Thymus (tissue), 14 donors: ENCODE measurements at places on chromosomes 5 and 9. TPM values are rescaled to one million over a fixed set of nuclear protein-coding genes. Genes with fewer than 3 reads are reported as not detected.

GRCh38 chr5:154779105-154779504 lies 23.9 kb downstream of the LARP1 start:
- no peak for DNase-seq

The EQTN gene
- total RNA-seq = 0.05 TPM

DNA sequence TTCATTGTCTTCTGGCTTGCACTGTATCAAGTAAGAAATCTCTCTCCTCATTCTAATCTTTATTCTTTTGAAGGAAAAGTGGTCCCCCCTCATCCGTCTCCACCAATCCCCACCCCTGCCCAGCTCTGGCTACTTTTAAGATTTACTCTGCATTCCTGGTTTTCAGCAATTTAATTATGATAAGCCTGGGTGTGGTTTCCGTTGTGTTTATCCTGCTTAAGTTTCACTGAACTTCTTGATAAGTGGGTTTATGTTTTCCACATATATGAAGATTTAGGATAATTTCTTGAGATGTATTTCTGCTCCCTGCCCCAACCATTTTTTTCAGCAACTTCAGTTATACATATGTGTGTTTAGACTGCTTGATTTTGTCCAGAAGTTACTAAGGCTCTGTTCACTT lies 46.5 kb downstream of the PTBP3 start:
- DNase-seq = no peak

The NEUROG1 gene
- total RNA-seq = 0.14 TPM

- no peak for DNase-seq
Observed at GRCh38 chr5:132489871-132490483, 596 bp downstream of the IRF1 start.

- DNase-seq = no peak
Observed at GRCh38 chr5:35820735-35821134, 36.0 kb upstream of the IL7R start.

GRCh38 chr9:113205861-113206260 lies 15.2 kb downstream of the FKBP15 start:
- no peak for DNase-seq

GRCh38 chr5:91976451-91976850 lies 593.3 kb upstream of the ARRDC3 start:
- DNase-seq = no peak

GRCh38 chr5:96790961-96791504 lies 16.7 kb downstream of the ERAP1 start:
- no peak for DNase-seq

DNA sequence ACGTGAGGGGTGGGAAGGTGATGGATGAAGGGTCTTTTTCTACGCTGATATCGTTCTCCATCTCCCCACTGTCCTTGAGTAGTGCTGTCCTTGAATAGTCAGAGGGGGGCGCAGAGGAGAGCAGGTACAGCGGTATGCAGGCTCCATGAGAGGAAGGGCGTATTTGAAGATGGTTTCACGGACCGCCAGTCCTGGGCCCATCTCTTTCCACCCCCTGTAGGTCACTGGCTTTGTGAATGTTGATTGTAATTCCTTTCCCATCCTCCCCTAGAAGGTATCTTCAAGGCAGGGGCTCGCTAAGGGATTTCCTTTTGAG lies 40.8 kb upstream of the DAB2IP start:
- DNase-seq = no peak

GRCh38 chr5:38548064-38548759 lies 8.2 kb downstream of the LIFR start:
- DNase-seq = no peak

DNA sequence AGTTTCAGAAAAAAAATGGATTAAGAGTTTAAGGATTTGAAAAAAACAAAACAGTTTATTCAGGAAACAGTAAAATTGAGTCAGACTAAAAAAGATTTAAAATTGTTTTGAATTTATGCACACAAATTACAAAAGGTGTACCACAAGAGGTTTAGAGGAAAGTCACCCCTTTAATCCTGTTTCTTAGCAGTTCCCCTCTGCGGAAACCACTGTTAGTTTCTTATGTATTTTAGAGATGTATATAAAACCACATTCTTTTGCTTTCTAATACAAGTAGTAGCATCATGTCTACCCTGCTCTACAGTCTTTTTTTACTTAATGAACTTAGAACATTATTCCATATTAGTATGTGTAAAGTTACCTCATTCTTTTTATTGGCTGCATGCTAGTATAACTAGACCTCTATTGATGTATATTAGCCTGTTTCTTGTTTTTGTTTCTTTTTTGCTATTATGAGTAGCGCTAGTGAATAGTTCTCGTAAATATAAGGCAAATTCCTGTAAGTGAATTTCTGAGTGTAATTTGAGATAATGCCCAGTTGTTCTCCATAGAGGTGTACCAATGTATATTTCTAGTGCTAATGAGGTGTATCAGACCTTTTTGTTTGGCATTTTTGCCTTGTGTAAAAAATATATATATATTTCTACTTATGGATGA lies 20.0 kb downstream of the GPBP1 start:
- DNase-seq = no peak

DNA sequence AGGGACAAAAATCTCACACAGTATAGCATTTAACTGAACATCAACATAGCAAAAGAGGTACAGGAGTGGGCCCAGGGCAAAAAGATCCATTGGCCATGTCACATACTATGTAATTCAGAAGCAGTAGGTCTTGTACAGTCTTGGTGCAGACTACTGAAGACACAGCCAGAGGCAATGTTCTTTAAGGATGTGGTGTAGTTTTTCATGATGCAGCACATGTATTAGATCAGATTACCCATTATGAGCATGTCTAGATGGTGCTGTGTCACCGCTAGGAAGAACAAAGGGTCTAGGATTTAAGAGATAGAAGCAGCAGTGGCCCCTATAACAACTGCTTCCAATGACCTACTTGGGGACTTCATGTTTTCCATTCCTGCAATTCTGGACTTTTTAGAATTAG lies 610.4 kb upstream of the MEF2C start:
- DNase-seq = no peak

The DRD1 gene
- 0.80 TPM for total RNA-seq

DNA sequence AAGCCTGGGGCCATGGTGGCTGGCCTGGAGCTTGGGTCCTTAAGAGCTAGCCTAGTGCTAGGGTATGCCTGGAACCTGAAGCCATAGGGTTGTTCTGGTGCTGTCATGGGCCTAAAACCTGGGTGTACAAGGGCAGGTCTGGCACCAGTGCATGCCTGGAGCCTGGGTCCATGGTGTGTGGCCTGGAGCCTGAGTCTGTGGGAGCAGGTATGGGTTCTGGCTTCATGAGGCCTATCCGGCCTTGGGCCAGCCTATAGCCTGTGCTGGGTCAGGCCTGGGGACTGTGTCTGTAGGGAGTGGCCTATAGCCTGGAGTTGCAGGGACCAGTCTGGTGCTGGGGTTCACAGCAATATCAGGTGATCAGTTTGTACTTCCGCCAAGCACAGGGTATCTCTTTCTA lies 347.2 kb upstream of the MEF2C start:
- no peak for DNase-seq

DNA sequence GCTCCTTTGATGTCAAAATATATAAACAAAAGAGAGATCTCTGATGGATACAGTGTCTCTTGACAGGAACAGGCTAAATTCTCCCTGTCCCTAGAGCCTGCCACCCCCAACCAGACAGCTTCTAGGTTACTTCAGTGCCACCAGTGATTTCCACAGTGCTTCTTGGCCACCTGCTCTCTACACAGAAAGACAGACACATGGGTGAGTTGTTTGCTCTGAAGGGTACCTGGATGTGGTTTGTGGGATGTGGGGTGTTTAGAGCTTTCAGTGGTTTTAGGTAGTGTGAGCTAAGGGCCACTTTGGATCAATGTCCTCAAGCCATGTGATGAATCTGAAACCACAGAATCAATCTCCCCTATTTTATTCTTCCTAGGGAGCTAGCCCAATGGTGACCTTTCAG lies 125.4 kb downstream of the ANKRD18B start:
- DNase-seq = no peak

- no peak for DNase-seq
Observed at GRCh38 chr5:59174248-59174844, 591.5 kb downstream of the RAB3C start.

DNA sequence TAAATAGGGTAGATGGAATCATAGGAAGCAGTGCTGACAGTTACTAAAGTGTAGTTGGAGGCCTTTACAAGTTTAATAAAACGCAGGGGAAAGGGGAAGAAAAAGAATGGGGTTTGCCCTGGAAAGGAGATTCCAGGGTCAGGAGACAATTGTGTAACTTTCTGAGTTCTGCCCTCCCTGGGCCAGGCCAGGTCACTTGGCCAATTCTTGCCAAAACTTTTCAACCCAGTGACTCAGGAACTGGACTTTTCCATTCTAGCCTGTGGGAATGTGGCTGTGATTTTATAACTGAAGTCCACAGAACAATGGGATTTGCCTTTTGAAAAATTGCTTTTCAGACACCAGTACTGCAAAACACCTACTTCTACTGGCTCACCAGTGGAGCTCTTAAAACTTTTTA lies 289.8 kb upstream of the ANKRD55 start:
- DNase-seq = no peak

DNA sequence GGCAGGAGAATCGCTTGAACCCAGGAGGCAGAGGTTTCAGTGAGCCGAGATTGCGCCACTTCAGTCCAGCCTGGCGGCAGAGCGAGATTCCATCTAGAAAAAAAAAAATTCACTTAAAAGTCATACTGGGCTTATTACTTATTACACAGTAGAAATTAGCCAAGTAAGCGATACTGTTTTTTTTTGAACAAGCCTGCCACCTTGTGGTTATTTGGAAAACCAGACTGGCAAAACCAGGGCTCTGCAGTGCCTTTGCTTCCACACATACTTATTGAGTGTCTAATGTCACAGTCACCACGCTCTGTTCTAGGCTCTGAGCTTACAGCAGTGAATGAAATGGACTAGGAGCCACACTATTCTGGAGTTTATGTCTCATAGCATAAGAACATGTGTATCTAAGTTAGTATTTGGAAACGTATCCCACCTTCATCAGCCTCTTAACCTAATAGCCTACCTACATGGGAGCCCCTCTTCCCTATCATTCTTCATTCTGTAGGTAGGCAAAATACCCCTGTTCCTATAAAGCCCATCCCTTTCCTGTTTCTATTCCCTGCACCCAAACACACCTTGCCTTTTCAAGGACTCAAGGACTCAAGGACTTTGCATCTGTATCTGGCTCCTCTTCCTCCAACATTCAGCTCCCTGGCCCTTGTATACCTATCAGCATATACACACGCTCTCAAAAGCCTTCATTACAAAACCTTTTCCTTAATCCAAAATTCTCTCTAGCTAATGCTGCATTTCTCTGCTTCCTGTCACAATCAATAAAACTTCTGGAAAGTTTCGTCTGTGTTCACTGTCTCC lies 13.9 kb upstream of the BASP1 start:
- DNase-seq = no peak

The FCN2 gene
- 0.52 TPM for total RNA-seq

DNA sequence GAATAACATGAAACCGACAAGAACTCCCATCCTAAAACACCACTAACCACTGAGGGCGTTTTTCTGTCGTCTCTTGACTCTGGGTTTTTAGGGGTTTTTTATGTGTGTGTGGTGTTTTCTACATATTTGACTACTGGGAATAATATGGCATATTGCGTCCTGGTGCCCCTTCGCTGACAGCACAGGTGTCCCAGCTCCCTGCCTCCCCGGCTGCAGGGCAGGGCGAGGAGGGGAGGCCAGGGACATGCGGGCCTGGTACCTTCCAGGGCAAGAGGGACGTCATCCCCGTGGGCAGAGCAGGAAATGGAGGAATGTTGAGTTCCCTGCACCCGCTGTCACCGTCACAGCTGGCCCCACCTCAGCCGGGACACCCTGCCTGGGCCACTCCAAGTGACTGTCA lies 34.8 kb downstream of the VAV2 start:
- DNase-seq = no peak

DNA sequence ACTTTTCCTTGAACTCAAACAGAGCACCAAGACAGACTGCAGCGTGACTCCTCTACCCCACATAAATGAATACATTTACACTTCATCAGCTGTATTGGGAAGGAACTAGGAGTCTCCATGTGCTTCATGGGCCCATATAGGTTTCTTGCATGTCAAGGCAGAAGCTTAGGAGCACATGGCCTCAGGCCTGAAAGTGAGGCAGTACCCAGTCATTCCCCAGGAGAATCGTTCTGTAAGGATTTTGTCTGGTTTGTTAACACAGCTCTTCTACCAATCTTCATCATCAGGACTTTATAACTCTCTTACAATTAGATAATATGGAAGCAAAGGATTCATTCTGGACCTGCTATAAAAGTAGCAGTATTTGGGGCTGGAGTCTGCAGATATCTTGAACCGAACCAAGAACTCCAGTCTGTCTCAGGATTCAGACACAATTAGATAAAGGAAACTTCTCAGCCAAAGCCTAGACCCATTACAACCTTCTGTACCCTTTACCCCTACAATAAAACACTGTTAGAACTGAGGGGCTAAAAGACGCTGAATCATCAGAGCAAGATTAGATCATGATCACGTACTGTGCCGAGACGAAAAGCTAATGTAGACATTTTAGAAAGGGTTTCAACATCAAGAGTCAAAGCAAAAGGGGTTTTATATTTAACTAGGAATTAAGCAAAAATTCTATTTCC lies 385.5 kb upstream of the SLC30A5 start:
- no peak for DNase-seq

- no peak for DNase-seq
Observed at GRCh38 chr5:98504505-98504904, 269.0 kb upstream of the RGMB start.

GRCh38 chr5:173328844-173329490 lies 753 bp upstream of the STC2 start:
- DNase-seq = no peak

The SHOC1 gene
- total RNA-seq = under 0.01 TPM

The ZFP37 gene
- 2.5 TPM for total RNA-seq

The GPR151 gene
- under 0.01 TPM for total RNA-seq

DNA sequence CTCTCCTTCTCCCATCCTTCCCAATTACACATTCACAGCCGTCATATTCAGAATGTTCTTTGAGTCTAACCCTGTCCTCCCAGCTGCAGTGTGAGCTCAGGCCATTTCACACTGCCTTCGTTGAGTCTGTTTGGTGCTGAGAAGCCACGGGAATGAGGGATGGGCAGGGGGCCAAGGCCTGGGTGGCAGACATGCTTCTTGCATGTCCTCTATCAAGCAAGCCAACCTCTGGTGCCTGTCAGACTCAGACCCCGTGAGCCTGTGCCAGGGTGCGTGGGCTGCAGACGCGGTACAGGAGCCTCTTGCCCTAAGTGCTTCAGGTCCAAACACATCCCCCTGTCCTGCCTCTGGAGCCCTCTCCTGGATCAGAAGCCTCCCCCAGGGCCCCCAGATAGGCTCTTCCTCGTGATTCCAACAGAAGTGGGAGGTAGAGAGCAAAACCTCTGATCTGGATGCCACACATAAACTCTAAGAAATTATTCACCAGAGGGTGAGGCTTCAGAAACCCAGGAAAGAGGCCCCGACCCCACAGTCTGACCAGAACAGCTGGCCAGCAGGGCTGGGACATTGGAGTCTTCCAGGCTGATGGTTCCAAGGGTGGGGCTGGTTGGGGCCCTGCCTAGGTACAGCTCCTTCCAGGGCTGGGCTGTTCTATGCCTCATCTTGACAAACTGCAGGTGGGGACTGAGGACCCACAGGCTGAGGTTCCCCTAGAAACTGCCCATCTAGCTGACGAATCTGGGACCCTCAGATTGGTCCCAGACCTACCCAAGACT lies 46.7 kb upstream of the CDKN2AIPNL start:
- DNase-seq = no peak

The PPP3R2 gene
- not detected for total RNA-seq

The C7 gene
- total RNA-seq = 17.2 TPM

- DNase-seq = no peak
Observed at GRCh38 chr5:59503220-59503619, 390.3 kb downstream of the PDE4D start.
